ENCODE measurements at places on chromosomes 5 and 9.

DNA sequence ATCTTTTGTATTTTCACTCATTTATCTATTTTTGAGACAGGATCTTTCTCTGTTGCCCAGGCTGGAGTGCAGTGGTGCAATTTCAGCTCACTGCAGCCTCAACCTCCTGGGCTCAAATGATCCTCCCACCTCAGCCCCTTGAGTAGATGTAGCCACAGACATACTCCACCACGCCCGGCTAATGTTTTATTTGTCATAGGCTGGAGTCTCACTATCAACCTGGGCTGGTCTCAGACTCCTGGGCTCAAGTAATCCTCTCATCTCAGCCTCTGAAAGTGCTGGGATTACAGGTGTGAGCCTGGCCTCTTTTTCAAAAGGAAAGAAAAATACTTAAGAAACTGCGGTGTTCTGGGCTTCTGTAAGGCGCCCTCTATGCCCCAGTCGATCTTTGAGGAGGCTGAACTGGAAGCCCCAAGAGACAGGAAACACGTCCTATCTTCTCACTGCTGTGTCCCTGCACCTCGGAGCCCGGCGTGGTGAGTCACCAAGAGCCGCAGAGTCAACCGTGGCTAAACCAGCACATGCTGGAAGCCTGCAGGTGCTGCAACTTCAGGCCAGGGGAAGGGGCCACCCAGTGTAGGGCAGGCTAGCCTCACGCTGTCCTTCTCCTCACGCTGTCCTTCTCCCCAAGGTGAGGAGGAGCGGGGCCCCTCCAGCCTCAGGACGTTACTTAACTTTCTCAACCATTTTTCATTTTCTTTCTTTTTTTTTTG lies 15.2 kb upstream of the LHX3 start:
- DNase-seq, result peak; percentile 87

DNA sequence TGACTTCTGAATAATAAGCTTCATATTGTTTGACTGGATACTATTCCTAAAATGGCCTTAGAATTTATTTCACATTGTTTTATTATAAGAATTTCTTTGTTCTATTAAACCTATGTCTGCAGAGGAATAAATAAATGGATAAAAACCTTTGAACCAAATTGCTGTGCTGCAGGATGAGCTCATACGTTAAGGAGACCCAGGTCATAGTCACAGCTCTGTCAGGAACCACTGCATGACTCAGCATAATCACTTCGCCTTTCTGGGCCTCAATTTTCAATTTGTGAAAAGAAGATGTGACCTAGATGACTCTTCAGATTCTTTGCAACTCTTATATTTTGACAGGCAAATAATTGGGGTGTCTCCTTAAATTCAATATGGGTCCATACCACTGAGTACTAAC lies 36.7 kb upstream of the HMHB1 start:
- peak; percentile 65 for DNase-seq

DNA sequence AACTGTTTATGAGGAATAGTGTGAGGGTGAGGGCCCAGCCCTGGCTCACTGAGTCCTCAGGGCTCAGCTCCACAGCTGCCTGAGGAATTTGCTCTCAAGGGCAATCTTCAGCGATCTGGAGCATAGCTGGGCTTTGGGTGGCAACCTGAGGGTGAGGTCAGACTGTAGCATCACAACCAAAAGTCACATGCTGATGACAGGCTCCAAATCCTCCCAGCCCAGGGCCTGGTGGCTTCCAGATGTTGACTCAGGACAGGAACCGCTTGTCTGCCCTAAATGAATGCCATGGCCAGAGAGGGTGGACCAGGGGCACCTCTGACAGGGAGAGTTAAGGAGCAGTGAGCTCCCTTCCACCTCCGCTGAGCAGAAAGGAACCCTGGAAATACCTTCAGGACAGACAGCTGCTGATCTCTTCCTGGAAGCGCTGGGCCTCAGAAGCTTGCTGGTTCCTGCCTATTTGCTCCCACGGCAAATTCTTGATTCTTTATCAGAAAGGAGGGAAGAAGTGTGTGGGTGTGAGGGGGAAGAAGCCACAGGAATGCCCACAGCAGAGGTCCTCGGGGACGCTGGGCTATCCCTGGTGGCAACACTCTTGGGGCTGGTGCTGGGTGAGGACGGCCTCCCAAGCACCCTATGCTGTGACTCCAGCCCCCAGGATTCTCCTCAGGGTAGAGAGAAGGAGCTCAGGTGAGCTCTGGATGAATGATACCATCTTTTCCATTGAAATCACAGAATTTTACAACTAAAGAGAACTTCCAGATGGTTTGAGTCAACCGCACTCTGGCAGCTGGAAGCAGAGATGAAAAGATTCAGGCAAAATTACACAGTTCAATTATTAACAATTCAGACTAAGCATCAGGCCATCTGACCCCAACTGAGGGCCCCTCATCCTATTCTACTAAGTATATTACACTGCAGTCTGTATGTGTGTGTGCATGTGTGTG lies 13.8 kb upstream of the CTSL start:
- peak; percentile 80 for DNase-seq

- DNase-seq, result no peak
Measured at GRCh38 chr5:180689775-180690174, 40.4 kb upstream of the FLT4 start.

GRCh38 chr9:127187231-127187956 lies 65.0 kb upstream of the ANGPTL2 start:
- peak; percentile 97 for DNase-seq

DNA sequence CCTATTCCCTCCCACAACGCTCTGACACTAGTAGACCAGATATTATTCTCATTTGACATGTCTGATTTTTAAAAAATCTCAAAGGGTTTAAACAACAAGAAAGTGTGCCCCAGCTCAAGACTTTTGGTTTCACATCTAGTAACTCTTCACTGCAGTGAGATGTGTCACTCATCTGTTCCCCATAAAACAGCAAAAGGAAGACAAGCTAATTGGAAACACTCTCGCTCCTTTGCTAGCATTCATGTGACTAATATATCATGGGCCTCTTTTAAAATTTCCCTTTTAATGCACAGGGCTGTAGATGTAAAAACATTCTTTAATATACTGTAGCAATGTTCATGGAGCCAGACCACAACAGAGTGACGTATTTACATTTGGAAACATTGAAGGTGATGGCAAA lies 372.6 kb downstream of the ZNF608 start:
- DNase-seq, result no peak

DNA sequence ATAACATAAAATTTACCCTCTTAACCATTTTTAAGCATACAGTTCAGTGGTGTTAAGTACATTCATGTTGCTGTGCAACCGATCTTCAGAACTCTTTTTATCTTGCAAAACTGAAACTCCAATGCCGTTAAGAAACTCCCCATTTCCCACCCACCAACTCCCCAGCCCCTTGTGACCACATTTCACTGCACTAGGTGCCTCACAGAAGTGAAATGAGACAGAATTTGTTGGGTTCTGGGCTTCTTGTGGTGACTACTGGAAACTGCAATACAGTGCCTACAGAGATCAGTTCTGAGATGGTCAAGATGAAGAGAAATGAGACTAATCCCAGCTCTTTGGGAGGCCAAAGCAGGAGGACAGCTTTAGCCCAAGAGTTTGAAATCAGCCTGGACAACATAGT lies 202.1 kb upstream of the SLC30A5 start:
- no peak for DNase-seq

- DNase-seq, result no peak
Measured at GRCh38 chr9:123419091-123419490, 63.1 kb downstream of the CRB2 start.

DNA sequence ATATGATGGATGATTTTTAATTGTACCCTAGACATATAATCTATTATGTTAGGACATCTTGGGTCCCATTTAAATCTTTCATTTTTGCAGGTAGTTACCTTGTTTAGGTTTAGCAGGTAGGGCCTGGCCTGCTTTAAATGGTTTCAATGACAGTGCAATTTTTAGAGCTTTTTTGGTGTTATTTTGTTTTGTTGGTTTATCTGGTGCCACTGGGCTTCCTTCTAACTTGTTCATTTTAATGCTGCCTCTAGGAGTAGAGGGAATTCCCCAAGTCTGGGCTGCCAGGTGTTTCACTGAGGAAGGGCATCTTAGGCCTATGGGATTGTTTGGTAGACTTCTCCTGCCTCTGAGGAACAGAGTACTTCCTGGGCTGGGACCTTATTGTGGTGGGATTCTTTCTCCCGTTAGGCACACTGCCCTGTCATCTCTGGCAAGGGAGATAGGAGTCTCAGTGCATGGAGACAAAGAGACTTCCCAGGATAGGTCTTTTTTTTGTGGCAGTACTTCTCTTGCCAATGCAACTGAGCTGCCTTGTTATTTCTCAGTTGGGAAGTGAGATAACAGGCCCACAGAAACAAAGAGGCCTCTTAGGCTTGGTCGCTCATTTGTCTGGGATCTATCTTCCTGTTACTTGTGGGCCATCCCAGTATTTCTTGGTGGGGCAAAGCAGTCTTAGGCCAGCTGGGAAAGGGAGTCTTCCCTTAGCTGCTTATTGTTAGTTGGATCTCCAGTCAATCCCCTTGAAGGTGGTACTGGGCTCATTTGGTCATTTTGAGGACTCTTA lies 282.9 kb downstream of the FER start:
- DNase-seq, result no peak

DNA sequence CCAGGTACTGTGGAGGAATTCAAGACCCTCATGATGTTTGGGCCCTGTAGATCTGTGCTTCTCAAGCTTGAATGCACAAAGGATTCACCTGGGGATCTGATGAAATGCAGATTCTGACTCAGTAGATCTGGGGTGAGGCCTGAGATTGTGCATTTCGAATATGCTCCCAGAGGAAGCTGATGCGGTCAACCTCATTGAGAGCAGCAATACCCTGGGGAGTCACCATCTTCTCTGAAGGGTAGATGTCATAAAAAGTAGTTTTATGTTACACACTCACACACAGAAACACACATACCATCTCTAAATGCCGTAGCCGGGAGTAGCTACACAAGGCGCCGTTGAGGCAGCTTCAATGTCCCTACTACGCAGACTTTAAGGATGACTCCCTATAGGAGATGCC lies 55.8 kb upstream of the CPEB4 start:
- no peak for DNase-seq

DNA sequence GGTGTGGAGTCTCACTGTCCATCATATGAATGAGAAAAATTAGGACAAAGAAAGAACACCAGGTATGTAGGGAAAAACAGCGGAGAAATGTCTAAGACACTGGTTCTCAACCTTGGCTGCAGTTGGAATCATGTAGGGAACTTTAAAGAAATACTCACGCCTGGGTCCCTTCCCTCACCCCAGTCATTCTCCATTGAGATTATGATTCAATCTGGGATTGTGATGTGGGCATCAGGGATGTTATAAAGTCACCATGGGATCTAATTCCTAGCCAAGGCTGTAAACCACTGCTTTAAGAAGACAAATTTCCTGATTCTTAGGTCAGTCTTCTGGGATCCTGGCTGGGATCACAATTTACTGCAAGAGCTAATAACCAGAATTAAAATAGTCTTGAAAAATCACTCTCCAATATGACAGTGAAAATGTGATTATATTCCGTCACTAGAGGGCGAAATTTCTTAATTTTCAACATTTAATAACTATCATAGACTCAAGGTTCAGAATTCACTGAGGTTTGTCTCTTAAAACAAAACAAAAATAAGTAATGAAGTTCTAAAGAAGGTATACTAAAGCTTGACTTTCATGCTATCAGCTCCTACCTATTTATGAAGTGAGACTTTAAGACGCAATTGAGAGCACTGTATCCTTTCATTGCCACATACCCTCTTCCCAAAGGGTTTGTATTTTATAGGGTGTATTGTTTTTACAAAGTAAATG lies 60.5 kb downstream of the GLDC start:
- peak; percentile 39 for DNase-seq

DNA sequence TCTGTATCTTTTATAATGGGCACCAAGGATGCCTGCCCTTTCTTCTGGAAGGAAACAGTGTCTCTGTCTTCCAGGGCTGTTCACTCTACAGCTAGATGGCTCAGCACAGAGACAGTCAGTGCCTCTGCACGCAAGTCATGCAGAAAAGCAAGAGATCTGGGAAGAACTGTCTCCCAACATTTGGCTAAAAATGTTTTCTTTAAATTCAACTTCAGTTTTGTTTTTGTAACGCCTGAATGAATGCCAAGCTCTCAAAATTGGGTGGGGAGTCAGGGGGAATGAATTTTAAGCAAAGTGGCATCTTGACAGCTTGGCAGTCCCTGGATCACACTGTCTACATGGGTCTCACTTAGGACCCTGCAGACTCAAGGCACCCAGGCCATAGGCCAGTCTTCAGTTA lies 12.6 kb downstream of the OLFML2A start:
- no peak for DNase-seq

DNA sequence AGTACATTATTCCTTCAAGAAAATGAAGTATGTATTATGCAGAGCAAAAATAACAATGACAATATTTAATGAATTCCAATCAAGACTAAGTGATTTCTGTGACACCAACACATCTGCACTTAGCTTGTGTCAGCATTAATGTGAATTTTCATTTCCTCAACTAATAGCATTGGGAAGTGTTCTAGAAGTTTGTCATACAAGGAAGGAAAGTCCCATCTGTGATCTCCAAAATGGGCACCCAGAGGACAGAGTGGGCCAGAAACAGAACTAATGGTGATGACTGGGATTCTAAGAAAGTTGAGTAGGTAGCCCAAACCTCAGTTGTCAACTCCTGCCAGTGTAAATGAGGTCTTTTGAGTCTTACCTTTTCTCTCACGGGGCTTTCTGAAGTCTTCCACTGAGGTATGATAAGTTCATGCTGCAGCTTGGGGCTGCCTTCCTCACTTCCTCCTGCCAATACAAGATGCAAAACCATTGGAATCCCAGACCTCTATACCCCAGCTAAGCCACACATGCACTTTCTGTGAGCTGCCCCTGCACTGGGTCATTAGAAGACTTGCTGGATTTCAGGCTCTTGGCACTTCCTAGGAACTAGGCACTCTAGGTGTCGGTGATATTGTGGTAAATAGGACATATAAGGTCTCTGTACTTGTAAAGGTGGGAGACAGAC lies 4.9 kb downstream of the ADAM19 start:
- DNase-seq, result no peak

DNA sequence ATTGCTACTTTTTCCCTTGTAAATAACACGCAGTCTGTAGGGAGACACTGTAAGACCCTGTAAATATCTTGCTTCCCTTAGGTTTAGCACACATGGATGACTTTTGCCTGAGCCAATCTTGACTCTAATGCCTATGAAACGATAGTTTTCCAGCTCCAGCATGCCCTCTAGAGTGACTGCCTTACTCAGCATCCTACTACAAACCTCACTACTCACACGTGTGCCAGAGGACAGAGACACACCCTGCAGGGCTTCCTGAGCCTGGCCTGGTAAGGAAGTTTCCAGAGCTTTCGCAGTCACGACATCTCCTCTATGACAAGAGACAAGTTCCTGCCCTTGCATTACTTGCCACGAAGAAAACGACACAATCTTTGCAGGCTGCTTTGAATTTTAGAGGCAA lies 138.1 kb downstream of the ATPSCKMT start:
- peak; percentile 67 for DNase-seq

- no peak for DNase-seq
Measured at GRCh38 chr5:57339521-57339920, 143.1 kb downstream of the ACTBL2 start.
